DND-41 (cell line): ENCODE measurements at places on chromosomes 16 and 17.

DNA sequence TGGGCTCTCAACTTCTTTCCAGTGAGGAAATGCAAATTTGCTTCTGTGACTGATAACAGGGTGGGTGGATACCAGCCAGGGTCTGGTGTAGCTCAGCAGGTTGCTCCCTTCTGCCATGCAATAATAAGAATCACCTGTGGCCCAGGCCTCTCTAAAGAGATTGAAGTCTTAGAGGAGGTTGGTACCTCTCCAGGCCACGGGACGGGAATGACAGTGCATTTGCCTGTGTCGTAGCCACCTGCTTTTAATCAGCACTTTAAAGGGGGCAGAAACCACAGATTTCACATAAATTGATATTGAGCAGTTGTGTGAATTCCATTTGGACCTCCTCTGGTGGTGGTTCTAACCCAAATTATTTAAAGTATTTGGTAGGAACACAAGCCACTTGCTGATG is 246.9 kb downstream of the PRKCA start:
- DNase-seq: no peak

- DNase-seq: no peak
Measured at GRCh38 chr17:28115046-28115445, 72.6 kb downstream of the NLK start.

DNA sequence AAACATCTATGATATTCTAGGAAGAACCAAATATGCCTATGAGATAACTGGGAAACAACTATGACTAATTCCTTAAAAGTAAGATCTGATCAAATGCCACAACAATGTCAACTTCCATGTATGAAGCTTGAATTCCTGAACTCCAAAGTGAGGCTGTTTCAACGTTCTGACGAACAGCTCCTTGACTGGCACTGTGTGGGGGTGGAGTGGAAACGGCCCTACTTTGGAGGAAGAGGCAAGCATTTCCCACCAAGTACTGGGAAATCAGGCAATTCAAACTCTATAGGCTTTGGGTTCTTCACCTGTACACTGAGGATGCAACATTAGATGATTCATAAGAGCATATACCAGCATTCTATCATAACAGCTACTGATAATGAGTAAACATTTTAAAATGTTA is 187.2 kb downstream of the CDK5R1 start:
- no peak for DNase-seq

DNA sequence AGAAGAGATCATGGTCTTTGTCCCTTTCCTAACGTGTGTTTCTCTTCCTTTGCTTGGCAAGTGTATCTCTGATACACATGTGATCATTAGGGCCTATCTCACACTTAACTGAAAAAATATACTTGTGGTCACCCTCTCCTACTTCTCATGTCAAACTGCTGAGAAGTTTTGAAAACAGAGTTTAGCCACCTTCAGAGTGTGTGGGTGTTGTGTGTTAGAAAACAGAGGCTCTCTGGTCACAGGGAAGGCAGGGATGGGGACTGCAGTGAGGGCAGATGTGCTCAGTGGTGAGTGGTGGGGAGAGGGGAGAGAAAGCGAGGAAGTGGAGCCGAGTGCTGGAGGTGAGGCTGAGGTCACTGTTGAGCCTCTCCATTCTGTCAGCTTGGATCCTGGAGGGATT is 29.4 kb downstream of the GRB7 start:
- DNase-seq: no peak

DNA sequence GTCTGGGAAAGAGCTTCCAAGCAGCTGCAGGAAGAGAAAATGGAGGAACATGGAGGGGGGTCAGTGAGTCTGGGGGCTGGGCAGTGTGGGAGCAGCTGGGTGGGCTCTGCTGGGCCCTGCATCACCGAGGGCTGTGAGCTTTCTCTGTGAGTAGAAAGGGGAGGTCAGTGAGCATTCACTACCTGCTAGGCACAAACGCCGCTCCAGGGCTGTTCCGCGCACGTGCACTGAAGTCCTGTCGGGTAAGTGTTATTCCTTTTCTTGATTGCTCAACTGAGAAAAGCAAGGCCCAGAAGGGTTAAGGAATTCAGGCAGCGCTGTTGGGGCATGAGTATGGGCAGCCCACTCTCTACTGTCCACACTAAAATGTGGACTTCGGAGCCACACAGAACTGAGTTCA is 4.7 kb downstream of the CACNG5 start:
- no peak for DNase-seq

GRCh38 chr17:67400193-67400592 is 23.1 kb downstream of the PITPNC1 start:
- DNase-seq: peak; percentile 16

DNA sequence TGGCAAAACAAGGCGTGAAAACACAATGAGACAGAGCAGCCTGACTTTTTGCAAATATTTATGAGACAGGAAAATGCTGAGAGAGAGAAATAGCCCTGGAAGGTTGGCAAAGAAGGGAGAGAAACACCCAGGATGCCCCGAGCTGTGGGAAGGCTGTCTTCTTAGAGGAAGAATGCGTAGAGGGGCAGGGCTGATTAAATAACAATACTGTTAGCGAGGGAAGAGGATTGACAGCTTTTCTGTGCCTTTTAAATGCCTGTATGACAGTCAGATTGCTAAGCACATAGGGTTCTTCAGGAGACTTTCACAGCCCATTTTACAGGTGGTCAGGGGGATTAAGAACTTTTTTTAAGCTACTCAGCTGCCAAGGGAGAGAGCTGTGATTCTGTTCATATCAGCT is 219.2 kb downstream of the SHISA9 start:
- no peak for DNase-seq

GRCh38 chr16:82389956-82390650 is 220.1 kb upstream of the MPHOSPH6 start:
- no peak for DNase-seq

GRCh38 chr16:66605177-66605978 is 874 bp downstream of the CMTM3 start:
- DNase-seq: peak; percentile 56

- DNase-seq: no peak
Measured at GRCh38 chr16:72836985-72837384, 210.9 kb downstream of the ZFHX3 start.

GRCh38 chr17:75679706-75680211 is 12.6 kb downstream of the SAP30BP start:
- DNase-seq: no peak

GRCh38 chr16:578870-579405 is 9.2 kb downstream of the PIGQ start:
- peak; percentile 25 for DNase-seq

GRCh38 chr17:74960570-74961342 is 11.8 kb downstream of the HID1 start:
- peak; percentile 34 for DNase-seq

GRCh38 chr17:80772906-80773242 is 218.8 kb upstream of the CHMP6 start:
- no peak for DNase-seq

GRCh38 chr16:65271996-65272395 is 150.1 kb upstream of the CDH11 start:
- no peak for DNase-seq

GRCh38 chr16:9107025-9107970 is 15.9 kb downstream of the HAPSTR1 start:
- DNase-seq: no peak

GRCh38 chr16:12901204-12901596 is 198 bp upstream of the SHISA9 start:
- DNase-seq: no peak

DNA sequence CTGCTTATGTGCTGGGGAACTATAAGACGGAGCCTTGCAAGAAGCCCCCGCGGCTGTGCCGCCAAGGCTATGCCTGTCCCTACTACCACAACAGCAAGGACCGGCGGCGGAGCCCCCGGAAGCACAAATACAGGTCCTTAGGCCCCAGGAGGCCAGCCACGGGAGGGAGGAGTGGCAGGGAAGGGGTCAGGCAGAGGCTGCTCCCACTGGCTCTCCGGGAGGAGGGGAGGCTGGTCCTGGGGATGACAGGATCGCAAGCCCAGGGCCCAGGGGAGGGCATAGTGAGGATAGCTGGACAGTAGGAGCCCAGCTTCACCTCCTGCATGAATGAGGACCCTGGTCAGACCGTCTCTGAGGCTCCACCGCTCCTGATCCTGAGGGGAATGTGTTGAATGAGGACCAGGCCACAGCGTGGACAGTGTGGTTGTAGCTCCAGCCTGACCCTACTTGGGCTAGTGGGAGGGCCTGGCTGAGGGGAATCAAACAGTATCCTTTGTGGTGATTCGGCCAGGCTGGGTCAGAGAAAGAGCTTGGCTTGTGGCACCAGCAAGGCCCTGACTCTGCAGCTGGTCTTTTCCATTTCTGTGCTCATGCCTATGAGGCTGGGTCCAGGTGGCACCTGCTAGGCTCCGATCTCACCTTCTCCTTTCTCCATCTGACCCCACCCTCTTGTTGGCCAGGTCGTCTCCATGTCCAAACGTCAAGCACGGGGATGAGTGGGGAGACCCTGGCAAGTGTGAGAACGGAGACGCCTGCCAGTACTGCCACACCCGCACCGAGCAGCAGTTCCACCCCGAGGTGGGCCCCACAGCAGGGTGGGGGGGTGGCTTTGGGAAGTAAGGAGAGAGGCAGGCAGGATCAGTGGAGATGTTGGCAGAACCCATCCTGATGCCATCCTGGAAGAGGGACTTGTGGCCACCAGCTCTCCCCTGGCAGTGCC is 28.7 kb downstream of the UNK start:
- no peak for DNase-seq

- no peak for DNase-seq
Measured at GRCh38 chr17:37160944-37161343, 212.2 kb downstream of the AATF start.

DNA sequence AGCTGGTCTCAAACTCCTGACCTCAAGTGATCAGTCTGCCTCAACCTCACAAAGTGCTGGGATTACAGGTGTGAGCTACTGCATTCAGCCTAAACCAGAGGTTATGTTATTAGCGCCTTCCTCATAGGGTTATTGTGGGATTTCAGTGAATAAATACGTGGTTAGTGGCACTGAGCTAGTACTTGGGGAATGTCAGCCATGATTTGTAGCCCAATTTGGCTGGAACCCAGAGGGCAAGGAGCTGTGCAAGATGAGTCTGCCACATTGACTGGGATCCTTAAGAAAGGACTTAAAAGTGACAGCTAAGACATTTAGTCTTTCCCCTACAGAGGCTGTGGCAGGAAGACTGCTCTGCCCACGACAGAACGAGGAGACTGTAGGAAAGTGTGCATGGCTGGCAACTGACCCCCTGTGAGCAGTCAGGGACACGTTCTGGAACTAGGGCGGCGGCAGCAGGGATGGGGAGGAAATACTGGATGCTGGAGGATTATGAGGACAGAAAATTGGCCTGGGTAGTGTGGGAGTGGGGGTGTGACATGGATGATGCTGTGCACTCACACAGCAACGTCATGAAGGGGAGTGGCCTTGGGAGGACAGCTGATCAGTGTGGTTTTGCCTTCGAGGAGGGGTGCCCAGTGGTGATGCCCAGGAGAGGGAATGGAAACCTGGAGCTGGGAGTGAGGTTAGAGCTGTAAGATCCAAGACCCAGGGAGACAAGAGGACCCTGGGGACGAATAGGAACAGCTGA is 14.6 kb downstream of the ATP5PD start:
- no peak for DNase-seq

- no peak for DNase-seq
Measured at GRCh38 chr16:77869997-77870813, 81.8 kb downstream of the VAT1L start.

DNA sequence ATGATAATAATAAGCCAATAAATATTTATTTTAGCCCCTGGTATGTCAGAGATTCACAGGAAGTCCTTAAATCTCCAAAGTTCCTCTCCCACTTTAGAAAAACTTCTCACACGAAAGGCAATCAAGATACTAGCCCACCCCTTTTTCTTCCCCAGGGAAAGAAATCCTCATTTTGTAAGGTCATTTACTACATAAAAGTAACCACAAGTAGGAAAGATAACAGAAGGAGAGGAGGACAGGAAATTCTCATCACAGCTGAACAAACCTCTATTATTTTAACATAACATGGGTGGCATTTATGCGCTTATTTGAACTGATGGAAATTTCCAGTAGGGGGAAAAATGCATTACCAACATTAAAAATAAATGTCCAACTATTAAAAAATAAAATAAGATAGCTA is 3.4 kb downstream of the FAM222B start:
- no peak for DNase-seq

DNA sequence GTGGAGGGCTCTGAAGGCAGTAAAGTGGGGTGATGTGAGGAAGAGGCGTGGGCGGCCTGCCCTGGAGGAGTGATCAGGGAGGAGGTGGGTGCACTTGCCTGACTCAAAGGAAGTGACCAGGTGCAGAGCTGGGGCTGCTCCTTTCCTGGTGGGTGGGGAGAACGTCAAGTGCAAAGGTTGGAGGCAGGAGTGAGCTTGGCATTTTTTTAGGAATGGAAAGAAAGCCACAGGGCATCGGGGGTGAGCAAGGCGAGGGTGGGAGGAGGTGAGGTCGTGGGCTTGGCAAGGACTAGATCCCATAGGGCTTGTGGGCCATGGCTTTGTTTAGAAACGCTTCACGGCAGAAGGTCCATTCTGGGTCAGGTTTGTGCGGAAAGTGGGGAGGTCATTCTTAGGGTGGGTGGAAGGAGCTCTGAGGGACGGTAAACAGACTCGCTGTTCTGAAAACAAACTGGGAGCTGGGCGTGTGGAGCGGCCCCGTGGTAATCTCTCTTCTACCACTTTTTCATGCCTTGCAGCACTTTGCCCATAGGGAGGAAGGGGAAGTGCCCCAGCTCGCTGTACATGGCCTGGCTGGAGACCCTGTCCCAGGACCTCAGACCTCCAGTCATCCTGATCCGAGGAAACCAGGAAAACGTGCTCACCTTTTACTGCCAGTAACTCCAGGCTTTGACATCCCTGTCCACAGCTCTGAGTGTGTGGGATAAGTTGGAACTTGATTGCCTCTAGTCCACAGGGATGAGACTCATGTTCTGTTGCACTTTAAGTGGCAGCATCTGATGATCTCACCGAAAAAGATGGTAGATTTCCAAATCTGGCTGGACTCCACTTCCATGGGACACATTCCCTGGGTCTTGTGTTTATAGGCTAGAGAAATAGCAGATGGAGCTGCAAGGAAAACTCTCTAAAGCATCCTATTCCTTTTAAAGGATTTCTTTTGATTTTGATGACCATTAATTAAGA is 18.9 kb upstream of the HERPUD1 start:
- no peak for DNase-seq

DNA sequence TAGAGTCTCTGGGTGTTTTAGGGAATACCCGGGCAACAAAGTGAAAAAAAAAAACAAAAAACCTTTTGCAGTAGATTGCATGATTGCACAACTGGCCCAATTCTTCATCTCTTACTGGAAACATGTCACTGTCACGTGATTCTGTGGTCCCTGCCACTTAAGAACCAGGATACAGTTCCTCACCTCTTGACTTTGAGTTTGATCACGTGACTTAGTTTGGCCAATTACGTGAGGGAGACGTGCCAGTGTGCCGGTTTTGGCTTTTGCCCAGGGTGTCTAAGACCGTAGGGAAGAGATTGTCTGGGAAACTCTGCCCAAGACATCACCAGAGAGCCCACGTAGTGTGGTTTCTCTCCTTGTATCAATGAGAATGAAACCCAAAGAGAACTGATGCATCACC is 88.7 kb downstream of the GRIN2A start:
- no peak for DNase-seq

GRCh38 chr17:57971572-57971971 is 16.4 kb upstream of the CUEDC1 start:
- DNase-seq: no peak

GRCh38 chr16:67336648-67337047 is 10.0 kb downstream of the LRRC36 start:
- DNase-seq: no peak

GRCh38 chr17:31574458-31574857 is 183.0 kb downstream of the RAB11FIP4 start:
- DNase-seq: no peak
